ENCODE measurements at places on chromosomes 5 and 9.

- DNase-seq, result no peak
These were observed 14.7 kb downstream of the SNX2 start for GRCh38 chr5:122789461-122790171.

- DNase-seq, result no peak
These were observed 84.2 kb downstream of the SGCD start for GRCh38 chr5:156411185-156411613.

GRCh38 chr5:143968071-143968878, 156.3 kb downstream of the HMHB1 start:
- DNase-seq, result no peak

DNA sequence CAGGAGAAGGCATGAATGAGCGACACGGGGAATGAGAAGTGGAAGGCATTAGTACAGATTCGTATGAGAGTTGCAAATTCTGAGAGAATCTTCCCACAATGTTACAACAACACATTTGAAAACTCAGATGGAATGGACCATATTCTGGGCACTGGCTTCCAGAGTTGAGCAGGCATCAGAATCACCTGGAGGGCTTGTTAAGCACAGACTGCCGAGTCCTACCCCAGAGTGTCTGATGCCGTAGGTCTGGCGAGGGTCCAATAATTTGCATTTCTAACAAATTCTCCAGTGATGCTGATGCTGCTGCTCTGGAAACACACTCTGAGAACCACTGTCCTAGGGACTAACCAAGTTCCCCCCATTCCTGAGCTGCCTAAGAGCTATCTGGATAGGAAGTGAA, 2.9 kb upstream of the TLX3 start:
- DNase-seq, result no peak

Measured in activated T-helper 2 cell treated with anti-CD3 and anti-CD28 coated beads, Interferon-gamma antibody, Interleukin-2, Interleukin-4, amounts not matched to agents 10 μg/mL and 5 μg/mL and 100 μg/mL, durations not matched to agents 14 hours and 24 hours and 36 hours (primary cell).